ENCODE measurements at places on chromosomes 16 and 17. TPM values are rescaled to one million over a fixed set of nuclear protein-coding genes. Genes with fewer than 3 reads are reported as not detected.

The RHBDL3 gene
- total RNA-seq, result 0.08 TPM

The STX1B gene
- 0.80 TPM for total RNA-seq

The CXCL16 gene
- 15.7 TPM for total RNA-seq

The FAM117A gene
- 3.9 TPM for total RNA-seq

The ACSM3 gene
- 1.5 TPM for total RNA-seq

The ADAM11 gene
- 0.96 TPM for total RNA-seq
